ENCODE measurements at places on chromosomes 5 and 9.

GRCh38 chr9:36949466-36949865 is 84.6 kb downstream of the PAX5 start:
- H3K36me3 ChIP-seq, result no peaks in the 10 kb centered on the region
- H3K4me1 ChIP-seq, result peaks cover 2% of the 10 kb centered on the region
- H3K27me3 ChIP-seq, result peaks cover 43% of the 10 kb centered on the region
- no peak overlapping the region for H3K27ac ChIP-seq

- DNase-seq, result no peak
- H3K27ac ChIP-seq, result peak overlapping the region; percentile 16
- no peak overlapping the region for H3K4me3 ChIP-seq
- peaks cover 49% of the 10 kb centered on the region for H3K4me1 ChIP-seq
Observed at GRCh38 chr5:115806986-115807653, 9.3 kb downstream of the CDO1 start.

- H3K27me3 ChIP-seq, result no peaks in the 10 kb centered on the region
- DNase-seq, result no peak
- no peaks in the 10 kb centered on the region for H3K4me1 ChIP-seq
Observed at GRCh38 chr5:21613971-21614488, 1239.1 kb downstream of the CDH12 start.

- H3K4me3 ChIP-seq, result no peak overlapping the region
- DNase-seq, result no peak
- H3K4me1 ChIP-seq, result no peaks in the 10 kb centered on the region
- peaks cover 15% of the 10 kb centered on the region for H3K27me3 ChIP-seq
Observed at GRCh38 chr9:137959641-137960411, 82.2 kb downstream of the CACNA1B start.

DNA sequence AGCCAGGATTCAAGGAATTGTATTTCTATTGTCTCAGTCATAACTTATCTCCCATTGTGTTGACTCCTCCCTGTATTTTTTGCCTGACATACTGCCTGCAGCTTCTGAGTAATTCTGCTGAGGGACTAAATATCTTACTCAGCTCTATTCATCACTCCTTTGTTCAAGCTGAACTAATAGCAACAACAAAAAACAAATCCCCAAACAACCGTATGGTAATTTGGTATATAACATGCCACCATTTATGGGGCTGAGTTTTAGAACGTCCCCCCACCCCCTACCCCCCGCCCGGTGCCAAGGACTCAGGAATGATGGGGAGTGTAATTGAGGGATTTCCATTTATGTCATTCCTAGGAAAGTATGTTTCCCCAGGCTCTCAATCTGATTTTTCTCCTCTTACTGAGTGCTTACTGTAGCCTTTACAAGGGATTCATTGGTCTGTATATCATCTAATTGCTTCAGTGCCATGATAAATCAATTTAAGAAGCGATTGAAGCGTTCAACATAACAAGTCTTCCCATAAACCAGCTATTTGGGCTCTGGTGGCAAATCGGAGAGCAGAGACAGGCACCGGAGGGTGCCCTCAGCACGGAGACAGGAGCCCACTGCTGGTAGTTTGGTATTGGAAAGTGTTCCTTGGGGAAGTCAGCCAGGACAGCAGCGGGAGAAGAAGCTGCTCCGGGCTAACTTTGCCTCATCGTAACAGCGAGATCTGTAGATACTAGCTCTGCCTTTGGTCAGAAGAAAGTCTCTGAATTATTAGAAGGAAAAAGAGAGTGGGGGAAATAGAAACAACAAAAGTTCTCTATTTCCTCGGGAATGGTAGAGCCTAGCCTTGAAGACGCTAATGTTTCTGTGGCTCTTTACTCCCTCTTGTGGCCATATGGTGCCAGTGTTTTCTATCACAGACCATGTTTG is 40.7 kb upstream of the HSD17B4 start:
- peaks cover 6% of the 10 kb centered on the region for H3K27me3 ChIP-seq
- H3K4me1 ChIP-seq, result peaks cover 32% of the 10 kb centered on the region
- peak overlapping the region; percentile 13 for H3K27ac ChIP-seq
- H3K36me3 ChIP-seq, result no peaks in the 10 kb centered on the region
- H3K4me3 ChIP-seq, result peak overlapping the region; percentile 70
- DNase-seq, result peak; percentile 58

- no peak overlapping the region for H3K27ac ChIP-seq
- DNase-seq, result no peak
- H3K4me1 ChIP-seq, result peaks cover 12% of the 10 kb centered on the region
- no peak overlapping the region for H3K4me3 ChIP-seq
- peaks cover 2% of the 10 kb centered on the region for H3K36me3 ChIP-seq
Observed at GRCh38 chr5:131079232-131079631, 85.8 kb downstream of the HINT1 start.

DNA sequence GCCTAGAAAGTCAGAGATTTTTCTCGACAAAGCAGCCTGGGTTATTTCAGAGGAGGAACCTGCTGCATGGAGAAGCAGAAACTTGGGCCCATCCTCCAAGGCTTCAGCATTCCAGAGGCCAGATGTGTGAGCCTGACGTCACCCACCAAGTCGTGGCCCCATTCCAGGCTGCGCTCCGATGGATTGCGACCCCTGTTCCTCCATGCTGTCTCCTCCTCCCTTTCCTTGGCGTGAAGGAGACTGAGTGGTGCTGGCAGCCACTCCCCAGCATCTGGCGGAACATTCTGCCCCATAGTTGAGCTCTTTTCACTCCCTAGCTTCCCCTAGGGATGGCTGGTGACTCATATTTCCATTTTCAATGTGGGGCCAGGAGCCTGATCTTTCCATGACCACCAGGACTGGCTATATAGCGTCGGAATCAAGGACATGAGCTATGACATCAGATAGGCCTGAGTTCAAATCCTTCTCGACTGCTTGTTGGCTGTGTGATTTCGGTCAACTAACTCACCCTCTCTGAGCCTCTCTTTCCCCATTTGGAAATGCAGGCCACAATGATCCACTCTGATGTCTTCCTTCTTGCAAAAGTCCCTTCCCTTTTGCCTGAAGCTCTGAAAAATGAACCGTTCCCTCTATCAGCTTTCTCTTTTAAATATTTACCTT is 24.5 kb upstream of the DUSP1 start:
- no peaks in the 10 kb centered on the region for H3K36me3 ChIP-seq
- no peak overlapping the region for H3K27ac ChIP-seq
- peaks cover 8% of the 10 kb centered on the region for H3K4me1 ChIP-seq
- DNase-seq, result no peak

DNA sequence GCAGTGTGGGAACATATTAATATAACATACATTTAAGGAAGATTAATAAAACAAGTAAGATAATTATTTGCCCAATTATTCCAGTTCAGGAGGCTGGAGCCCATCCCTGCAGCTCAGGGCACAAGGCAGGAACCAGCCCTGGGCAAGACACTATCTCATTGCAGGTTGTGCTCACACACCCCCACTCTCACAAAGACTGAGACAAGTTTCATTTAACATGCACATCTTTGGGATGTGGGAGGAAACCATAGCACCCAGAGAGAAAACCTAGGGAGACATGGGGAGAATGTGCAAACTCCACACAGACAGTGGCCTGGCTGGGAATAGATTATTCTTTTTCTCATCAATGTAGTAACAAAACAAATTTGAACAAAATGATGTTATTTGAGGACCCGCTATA is 279.1 kb downstream of the MCTP1 start:
- H3K4me3 ChIP-seq, result no peak overlapping the region
- DNase-seq, result no peak
- H3K36me3 ChIP-seq, result no peaks in the 10 kb centered on the region
- no peaks in the 10 kb centered on the region for H3K27me3 ChIP-seq
- H3K27ac ChIP-seq, result no peak overlapping the region
